EL (cell line): ENCODE measurements at places on chromosomes 7 and 10.

DNA sequence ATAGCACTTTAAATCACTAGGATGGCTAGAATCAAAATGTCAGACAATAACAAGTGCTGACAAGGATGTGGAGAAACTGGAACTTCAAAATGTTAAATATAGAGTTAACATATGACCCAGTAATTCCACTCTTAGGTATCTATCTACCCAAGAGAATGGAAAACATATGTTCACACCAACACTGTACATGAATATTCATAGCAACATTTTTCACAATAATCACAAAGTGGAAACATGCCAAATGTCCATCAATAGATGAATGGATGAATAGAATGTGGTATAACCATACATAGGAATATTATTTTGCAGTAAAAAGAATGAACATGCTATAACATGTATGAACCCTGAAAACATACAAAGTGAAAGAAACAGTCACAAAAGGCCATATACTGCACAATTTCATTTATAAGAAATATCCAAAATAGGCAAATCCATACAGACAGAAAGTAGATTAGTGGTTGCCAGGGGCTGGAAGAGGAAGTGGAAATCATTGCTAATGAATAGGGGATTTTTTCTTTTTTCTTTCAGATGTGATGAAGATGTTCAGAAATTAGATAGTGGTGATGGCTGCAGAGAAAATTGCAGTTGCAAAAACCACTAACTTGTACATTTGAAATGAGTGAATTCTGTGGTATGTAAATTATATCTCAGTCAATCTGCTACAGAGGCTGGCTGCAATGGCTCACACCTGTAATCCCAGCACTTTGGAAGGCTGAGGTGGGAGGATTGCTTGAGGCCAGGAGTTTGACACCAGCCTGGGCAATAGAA lies 93.0 kb downstream of the CPVL start:
- DNase-seq: no peak

DNA sequence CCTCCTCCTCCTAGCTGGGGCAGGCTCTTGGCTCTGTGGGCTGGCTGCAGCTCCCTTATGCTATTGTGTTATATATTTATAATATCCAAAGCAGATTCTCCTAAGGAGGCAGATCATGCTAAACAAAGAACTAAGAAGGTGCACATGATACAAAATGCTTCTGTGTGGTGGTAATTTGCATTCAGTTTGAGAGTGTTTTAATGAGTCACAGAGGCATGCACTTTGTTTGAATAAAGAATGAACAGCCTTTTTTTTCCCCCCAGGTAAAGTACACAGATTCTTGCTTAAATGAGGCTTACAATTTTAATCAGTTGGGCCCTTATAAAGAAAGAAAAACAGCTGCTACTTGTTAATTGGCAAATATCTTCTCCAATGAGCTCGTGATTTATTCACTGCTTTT lies 95.0 kb downstream of the FANK1 start:
- no peak for DNase-seq

DNA sequence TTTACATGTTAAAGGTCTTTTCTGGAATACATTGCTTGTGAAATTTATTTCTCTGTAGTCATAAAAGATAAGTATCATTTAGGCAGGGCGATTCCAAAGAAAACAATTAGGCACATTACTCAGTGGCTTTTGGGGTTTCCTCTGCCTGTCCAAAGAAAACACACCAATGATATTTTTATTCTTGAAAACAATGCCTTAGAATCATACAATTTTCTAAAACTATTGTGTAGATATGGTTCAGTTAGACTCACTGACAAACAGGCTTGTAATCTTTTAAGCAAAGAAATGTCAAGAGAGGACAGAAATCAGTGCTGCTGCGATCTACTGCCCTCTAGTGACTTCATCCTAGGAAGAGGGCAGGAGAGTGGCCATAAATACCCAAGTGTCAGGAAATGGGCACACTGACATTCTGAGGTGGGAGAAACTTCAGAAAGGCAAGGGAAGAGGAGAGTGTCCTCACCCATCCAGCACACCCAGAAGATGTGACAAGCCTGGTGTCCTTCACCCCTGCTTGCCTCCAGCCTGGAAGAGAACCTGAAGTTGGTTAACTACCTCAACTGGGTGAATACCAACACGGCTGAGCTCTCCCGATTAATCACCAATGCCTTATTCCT lies 120.5 kb downstream of the GALNT11 start:
- DNase-seq: peak; percentile 54

GRCh38 chr7:18202315-18203045 lies 174.8 kb upstream of the PRPS1L1 start:
- no peak for DNase-seq

- DNase-seq: no peak
Measured at GRCh38 chr10:65346466-65346865, 1579.4 kb upstream of the LRRTM3 start.

DNA sequence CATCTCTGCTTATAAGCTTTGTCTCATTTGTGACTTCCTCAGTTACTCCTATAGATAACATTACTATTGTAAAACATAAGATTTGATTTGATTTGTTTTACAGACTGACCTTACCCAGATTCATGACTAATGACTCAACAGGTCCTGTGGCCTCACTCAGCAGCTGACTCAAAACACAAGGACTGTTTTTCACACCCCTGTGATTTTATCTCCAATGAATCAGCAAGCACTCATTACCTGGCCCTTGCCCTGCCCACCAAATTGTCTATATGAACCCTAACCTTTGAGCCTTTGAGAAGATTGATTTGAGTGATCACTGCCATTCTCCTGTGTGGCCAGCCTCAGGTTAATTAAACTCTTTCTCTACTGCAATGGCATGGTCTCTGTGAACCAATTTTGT lies 1064.6 kb upstream of the LRRTM3 start:
- DNase-seq: no peak

DNA sequence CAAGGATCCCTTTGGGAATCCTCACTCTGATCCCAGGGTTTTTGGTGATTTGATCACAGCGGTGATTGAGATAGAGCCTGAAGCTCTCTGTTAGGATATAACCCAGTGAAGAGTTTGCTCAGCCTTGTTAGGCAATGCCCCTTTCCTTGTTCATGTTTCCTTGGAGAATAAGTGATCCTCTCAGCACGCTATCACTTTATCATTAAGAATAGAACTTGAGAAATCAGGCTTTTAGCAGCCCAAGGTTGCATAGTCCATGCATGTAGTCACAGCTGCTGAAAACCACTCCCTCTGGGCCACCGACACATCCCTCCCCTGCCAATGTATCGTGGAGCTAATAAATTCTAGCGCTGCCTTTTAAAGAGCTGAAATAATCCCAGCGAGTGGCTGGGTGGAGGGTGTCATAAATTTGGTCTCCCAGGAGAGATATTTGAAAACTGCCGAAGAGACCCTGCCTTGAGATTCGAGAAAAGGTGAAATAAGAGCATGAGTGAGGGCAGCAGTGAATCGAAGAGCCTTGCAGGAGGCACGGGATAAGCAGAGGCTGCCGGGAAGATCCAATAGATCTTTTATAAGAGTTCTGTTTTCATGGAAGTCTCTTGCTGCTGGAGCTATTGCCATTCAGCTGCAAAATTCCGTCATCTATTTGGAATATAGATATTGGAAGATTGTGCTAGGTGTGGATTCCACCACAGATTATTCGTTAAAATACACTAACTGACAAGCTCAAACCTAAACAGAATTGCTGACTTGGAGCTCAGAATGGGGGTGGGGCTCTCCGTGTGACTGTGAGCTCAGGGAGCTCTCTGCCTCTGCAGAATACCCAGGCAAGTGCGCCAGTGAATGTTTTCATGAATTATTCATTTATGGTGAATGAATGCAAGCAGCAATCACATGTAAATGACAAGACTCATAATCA lies 249.8 kb downstream of the TRIL start:
- peak; percentile 15 for DNase-seq

DNA sequence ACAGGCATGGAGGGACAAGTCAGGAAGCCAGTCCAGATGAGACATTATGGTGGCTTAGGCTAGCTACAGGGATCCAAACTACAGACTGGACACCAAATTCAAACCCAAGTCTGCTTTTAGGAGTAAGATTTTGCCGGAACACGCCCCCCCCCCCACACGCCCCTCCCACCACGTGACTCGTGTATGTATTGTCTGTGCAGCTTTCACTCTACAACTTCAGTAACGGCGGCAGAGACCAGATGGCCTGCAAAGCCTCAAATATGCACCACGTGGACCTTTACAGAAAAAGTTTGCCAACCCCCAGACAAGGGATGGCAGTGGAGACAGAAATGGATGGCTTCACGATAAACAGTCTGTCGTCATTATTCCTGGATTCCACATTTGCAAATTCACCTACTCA lies 14.5 kb downstream of the HIPK2 start:
- no peak for DNase-seq

- no peak for DNase-seq
Measured at GRCh38 chr10:114575417-114576131, 82.5 kb downstream of the ABLIM1 start.

- DNase-seq: no peak
Measured at GRCh38 chr10:90912174-90912573, 8.7 kb downstream of the ANKRD1 start.

DNA sequence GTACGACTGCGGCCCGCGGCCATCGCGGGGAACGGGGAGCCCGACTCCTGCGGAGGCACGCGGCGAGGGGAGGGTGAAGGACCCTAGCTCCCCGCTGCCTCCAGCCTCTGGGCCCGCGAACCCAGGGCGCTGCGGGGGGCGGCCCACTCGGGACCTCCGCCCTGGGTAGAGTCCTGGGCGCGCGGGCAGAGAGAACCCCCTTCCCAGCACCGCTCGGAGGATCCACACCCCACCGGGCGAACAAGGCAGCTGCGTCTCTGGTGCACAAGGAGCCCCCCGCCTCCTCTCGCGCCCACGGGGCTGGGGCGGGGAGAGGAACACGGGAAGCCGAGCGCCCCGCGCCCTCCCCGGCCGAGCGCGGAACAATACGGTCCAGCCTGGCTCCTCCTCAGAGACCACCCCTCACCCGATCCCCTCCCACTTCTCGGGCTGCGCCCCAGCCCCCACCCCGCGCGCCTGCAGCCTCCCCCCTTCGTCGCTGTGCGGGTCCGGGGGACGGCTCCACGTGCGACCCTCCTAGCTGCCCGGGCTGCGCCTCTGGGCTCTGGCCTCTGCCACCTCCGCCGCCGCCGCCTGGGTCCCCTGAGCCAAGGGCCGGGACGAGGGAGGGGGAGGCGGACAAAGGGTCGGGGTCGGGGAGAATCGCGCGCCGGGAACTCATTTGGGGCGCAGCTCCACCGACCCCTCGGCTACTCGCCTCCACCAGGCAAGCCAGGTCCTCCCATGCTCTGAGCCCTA lies at the start of gene WDR86:
Gene WDR86, minus strand, starts transcription at position 372 of the 738 bp plus-strand sequence. CDS start 449 bp downstream, outside the sequence.
- DNase-seq: no peak

DNA sequence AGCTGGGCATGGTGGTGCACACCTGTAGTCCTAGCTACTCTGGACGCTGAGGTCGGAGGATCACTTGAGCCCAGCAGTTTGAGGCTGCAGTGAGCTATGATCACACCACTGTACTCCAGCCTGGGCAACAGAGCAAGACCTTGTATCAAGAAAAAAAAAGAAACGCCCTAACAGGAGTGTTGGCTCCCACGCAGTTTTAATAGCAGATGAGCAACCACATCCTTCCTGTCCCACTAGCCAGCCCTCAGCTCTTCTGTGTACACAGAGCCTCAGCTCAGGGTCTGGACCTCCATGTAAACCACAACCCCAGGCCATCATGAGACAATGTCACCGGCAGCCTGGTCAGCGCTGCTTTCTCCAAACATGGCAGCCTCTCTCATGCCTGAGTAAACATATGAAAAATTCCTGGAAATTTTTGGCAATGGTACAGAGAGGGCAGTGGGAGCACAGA lies 108.2 kb downstream of the PIP4K2A start:
- DNase-seq: peak; percentile 82

- DNase-seq: no peak
Measured at GRCh38 chr10:31590023-31590800, 271.2 kb downstream of the ZEB1 start.

- no peak for DNase-seq
Measured at GRCh38 chr10:131553581-131553980, 242.1 kb upstream of the TCERG1L start.

DNA sequence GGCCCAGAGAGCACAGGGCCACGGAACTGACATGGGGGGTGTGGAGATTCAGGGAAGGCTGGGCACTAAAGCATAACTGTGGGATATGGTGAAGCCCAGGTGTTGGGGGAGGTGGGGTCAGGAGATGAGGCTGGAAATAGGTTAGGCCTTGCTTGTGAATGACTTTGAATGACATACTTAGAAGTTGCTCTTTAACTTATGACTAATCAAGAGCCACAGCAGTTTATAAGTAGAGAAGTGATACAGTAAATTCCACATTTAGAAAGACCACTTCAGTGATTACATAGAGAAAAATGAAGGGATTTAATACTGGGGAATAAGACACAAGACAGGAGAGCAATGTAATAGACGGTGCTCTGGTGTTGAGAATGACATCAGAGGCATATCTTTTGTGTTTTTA lies 120.8 kb upstream of the SEC61G start:
- DNase-seq: no peak

DNA sequence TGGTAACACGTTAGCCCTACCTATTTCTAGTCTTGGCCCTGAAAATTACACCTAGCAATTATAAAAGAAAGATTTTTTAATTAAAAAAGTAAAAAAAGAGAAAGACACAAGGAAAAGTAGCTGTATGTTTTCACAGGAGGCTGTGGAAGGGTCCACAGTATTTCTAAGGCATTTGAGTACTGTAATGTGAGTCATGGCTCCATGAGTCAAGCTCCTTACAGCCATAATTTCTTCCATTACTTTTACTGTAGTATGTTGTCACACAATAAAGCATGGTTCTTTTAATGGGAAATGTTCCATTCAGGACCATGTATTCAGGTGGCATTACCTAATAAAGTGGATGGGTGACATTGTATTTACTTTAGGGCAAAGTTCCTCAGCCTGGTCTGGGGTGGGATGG lies 113.4 kb downstream of the GPR37 start:
- peak; percentile 52 for DNase-seq

- DNase-seq: peak; percentile 8
Measured at GRCh38 chr10:89785095-89785494, 83.7 kb downstream of the KIF20B start.

DNA sequence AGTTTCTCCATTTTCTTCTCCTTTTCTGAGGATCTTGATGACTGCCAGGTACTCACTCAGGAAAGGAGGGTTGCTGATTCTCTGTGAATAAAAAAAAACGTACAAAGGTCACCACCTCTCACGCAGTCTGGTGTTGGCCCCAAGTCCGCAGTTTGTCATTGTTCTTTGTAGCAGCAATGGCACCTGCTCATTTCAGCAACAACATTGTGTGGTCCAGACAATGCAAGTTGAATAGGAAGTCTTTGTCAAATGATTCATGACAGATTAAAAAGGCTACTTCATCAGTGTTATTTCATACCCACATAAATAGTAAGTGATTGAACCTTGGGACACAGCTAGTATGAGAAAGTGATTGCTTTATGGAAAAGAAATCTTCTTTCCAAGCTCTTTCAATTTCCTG lies 653.5 kb upstream of the MGMT start:
- no peak for DNase-seq

DNA sequence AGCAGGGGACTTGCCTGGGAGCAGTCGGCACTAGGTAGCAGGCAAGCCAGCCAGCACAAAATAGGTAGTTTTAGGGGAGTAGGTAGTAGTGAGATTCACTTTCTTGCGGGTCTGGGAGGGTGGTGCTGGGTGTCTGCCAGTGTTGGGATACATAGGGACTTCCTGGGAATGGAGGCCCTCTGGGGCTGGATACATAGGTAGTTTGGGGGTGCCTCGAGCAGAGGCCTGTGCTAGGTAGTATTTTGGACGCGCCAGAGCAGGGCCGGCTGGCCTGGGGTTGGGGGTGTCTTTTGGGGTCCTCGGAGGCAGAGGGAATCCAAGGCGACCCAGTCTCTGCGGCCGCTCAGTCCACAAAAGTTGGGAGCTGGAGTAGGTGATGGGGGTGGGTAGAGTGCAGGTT lies 2.0 kb upstream of the HOXA3 start:
- DNase-seq: no peak
